T-helper 9 cell (primary cell): ENCODE measurements at places on chromosomes 11 and 22.

- no peak for DNase-seq
Observed at GRCh38 chr11:37786214-37786755, 1188.2 kb upstream of the RAG2 start.

DNA sequence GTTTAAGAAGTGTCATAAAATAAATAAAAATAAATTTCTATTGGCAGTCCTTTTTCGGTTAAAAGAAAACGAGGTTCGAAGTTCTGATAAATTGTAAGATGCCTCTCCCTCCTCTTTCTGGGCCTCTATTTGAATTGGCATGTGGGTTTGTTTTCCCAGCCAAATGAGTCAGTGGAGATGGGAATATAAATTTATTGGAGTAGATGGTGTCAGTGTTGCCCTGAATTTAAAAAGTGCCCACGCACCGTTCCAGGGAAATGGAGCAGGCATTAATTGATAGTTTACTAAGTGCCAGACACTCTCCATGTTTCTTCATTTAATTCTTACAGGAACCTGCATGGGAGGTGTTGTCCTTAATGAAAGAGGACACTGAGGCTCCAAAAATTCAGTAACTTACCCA, 119.2 kb downstream of the FEZ1 start:
- no peak for DNase-seq

- no peak for DNase-seq
Observed at GRCh38 chr22:43955883-43956782, 891 bp downstream of the SAMM50 start.

DNA sequence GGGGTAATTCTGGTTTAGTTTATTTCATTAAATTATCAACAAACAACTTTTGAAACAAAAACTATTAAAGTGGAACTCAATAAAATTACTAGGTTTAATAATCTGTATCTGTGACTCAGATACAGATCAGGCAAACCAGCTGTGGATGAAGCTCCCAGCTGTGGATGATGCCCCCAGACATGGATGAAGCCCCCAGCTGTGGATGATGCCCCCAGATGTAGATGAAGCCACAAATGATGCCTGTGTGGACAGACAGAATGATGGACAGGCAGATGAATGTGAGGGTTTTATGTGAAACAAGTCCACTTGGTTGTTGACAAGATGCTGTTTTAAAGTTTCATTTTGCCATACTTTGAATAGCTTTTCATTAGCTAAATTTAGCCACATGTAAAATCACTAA, 5.8 kb upstream of the ZNF74 start:
- DNase-seq, result no peak

- no peak for DNase-seq
Observed at GRCh38 chr11:3977078-3977477, 117.5 kb upstream of the RRM1 start.

GRCh38 chr11:88424881-88425280, 87.3 kb upstream of the CTSC start:
- no peak for DNase-seq

DNA sequence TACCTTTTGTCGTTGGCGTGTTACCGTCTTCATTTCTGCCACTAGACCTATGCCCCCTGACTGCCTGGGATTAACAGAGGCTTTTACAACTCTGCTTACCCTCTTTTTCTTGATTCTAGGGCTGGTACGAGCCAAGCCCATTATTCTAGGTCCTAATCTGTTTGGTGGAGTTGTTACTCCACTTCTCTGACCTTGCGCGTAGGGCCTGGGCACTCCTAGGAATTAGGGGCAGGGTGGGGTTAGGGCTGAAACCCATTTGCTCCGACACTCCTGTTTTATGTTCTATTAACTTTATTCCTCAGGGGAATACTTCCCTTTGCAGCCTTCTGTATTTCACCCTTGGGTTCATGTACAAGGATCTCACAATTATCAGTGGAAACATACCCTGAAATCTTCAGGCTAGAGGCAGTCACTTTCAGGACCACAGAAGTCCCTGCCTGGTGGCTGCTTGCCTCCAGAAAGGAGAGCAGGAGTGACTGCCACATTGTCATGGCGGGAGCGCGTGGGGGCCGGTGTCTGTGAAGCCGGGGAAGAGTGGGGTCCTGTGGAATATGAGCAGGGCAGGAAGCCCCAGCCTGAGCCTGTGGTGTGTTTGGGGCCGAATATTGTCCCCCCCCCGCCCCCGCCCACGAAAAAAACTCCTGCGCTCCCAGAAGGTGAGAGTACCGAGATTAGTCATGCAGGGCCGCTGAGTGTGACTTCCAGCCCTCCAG, 731 bp upstream of the SLC37A2 start:
- no peak for DNase-seq

DNA sequence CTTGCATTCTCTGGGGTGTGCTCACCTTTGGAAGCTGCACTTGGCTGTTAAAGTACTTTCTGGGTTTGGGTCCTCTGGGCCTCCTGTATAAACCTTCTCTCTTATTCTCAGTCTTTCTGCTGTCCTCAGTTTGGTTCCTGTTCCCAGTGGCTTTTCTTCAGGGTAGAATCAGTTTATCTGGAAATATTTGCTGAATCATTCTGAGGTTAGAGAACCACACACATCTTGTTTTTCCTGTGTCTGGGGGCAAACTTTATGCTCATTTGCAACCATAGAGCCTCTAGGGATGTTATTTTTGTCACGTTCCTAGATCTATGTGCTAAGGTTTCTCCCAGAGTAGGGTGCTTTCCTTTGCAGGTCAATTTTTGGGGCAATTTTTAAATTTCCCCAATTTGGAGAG, 224.3 kb upstream of the C11orf87 start:
- DNase-seq, result no peak
